Adipocyte (in vitro differentiated cells): ENCODE measurements at places on chromosomes 6 and 20.

DNA sequence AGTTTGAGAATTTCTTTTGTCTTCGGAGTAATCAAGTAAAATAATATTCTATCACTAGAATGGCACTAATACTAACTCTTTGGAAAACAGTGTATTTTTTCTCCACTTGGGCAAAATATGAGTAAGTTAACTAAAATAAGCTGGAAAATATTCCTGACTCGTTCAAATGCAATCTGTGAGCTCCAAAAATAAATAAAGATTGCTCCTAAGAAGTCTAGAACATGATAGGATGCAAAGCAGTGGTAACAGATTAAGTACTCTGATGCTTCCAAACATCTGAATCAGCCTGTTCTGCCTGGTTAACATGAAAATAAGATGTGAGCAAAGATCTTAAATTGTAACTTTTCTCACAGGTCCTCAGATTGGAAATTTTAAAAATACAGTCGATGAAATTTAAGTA, 285.1 kb upstream of the ID4 start:
- no peak for DNase-seq

- DNase-seq, result no peak
Observed at GRCh38 chr6:168695701-168696100, 254.7 kb downstream of the SMOC2 start.

DNA sequence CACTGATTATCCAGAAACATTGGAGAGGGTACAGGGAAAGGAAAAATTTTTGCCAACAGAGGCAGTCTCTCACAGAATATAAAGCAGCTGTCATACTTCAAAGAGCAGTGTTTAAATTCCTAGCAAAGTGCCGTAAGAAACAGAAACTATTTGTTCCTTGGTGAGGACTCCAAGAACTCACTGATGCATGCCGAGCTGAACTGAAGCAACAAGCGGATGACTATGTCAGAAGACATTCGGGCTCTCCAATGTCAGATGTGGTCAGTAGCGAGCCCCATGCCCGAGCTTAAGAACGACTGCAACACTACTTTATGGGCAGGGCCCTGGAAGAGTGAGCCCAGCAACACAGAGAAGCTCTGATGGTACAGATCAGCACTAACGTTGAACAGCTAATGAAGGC, 54.7 kb downstream of the OR2B6 start:
- DNase-seq, result no peak

DNA sequence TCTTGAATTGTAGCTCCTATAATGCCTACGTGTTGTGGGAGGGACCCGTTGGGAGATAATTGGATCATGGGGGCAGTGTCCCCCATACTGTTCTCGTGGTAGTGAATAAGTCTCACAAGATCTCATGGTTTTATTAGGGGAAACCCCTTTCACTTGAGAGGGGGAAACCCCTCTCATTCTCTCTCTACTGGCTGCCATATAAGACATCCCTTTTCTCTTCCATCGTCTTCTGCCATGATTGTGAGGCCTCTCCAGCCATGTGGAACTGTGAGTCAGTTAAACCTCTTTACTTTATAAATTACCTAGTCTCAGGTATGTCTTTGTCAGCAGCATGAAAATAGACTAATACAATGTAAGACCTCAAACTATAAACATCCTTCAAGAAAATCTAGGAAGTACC, 23.1 kb downstream of the PAQR8 start:
- DNase-seq, result no peak

DNA sequence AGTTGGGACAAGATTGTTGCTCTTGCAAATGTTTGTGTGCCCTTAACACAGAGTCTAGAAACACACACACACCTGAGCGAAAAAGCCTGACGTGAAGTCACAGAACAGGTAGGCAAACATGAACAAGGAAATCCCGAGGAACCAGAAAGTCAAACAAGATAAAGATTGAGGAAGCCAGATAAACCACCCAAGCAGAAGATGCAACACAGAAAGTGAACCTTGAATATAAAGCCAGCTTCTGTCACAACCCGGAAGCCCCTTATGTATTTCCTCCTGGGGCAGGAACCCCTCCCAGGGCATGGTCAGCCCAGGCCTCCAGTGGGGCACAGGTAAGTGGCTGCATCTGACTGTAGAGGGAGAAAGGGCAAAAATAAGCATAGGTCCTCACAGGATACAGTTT, 158.2 kb upstream of the SUPT3H start:
- no peak for DNase-seq

DNA sequence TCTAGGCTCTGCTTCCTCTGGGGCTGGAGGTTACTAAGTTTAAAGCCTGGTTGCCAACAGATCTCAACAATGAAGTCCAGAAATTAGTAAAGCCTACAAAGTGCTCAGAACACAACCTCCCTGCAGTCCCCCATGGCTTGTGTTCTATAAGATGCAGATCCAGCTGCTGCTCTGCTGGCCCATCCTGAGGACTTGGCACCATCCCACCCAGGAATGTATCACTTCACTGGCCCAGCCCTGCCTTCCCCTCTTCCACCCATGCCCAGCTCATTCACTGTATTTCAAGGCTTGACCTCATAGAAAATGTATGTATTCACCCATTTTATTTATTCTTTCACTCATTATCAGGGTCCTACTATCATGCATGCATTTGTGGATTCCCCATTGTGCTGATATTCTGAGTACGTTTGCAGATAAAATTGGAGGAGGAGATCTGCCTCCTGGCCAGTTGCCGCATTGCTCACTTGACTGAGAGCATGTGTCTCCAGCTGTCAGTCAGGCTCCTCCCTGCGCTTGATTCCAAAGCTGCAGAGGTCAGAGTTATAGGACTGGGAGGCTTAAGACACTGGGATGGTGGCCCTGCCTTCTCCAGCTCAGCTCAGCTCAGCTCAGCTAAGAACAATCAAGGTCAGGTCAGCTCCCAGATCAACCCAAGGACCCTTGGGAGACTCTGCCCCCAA, 104.8 kb downstream of the MAFB start:
- DNase-seq, result no peak

DNA sequence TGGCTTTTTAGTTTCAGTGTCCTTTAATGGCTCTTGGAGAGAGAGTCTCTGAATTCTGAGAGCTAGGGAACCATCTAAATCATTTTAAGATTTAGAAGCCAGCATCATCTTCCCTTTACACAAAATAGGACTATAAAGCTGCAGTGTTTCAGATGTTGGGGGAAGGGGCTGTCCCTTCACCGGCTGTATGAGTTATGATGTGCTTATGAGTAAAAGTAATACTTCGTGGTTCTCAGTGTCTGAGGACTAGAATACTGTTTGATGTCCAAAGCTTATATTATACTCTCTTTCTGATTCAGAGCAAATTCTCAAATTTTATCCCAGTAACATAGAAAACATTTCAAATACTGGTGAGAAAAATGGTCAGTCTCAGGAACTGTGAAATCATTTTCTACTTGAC, 63.5 kb upstream of the FAM8A1 start:
- DNase-seq, result no peak

DNA sequence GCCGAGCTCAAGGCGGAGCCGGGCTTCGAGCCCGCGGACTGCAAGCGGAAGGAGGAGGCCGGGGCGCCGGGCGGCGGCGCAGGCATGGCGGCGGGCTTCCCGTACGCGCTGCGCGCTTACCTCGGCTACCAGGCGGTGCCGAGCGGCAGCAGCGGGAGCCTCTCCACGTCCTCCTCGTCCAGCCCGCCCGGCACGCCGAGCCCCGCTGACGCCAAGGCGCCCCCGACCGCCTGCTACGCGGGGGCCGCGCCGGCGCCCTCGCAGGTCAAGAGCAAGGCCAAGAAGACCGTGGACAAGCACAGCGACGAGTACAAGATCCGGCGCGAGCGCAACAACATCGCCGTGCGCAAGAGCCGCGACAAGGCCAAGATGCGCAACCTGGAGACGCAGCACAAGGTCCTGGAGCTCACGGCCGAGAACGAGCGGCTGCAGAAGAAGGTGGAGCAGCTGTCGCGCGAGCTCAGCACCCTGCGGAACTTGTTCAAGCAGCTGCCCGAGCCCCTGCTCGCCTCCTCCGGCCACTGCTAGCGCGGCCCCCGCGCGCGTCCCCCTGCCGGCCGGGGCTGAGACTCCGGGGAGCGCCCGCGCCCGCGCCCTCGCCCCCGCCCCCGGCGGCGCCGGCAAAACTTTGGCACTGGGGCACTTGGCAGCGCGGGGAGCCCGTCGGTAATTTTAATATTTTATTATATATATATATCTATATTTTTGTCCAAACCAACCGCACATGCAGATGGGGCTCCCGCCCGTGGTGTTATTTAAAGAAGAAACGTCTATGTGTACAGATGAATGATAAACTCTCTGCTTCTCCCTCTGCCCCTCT, 1.1 kb downstream of the CEBPB start:
- DNase-seq, result peak; percentile 65

DNA sequence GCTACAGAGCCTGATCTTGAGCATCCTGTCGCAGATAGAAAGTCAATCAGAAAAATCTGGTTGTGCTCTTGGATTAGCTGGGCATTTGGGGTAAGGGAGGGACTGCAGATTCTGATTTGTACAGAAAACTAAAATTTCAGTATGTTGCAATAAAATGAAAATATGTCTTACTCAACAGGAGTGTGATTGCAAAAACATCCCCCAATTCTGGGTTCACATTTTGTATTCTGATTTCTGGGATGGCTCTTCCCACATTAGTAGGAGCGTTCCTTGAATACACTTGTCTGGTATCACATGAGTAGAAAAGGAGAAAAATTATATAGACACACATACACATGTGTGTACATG, 40.5 kb downstream of the PANK2 start:
- DNase-seq, result peak; percentile 75

DNA sequence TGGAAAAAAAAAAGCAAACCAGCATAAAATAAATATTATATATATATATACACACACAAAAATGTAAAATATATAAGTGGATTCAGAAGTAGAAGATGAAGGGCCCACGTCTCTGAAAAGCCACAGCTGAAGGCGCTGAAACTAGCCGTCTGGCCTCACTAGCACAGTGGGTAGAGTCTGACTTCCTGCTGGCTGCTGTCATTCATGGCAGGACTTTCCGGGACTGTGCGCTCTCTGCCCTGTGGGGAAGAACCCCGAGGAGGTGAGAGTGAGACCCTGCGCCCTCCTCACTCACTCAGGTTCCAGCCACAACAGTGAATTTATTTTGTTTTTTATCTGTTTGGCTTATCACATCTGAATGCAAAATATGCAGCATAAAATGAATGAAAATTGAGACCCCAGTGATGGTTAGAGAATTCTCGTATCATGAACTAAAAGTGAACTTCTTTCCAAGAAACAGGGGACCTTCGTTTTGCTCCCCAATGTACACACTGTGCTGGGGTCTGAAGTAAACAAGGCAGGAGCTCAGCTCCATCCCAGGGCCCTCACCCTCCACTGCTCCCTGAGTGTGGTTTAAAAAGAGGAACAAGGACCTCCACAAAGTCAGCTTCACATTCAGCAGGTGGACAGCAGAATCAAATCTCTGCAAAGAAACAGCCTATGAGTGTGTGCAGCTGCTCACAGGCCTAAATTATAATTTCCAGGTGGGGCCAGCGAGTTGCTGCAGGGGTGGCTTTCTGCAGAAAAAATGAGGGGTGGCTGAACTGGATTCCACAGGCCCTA, 1.3 kb upstream of the RAMACL start:
- DNase-seq, result no peak

DNA sequence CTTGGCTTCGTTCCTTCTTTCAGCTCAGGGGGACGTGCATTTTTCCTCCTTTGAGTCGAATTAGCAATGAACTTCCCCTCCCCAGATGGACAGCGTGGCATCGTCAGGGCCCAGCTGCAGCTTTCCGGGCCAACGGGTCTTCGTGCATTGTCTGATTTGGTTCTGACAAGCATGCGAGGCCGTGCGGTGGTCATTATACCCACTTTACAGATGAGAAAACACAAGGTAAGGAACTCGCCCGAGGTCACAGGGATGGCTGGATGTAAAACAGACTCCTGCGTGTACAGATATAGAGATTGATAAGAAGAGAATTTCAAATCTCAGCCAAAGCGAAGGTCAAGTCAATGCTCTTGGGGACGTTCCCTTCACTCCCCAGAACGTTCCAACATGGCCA, 187.6 kb upstream of the SULF2 start:
- no peak for DNase-seq

- DNase-seq, result no peak
Observed at GRCh38 chr20:2771631-2772080, 28.8 kb downstream of the CPXM1 start.

DNA sequence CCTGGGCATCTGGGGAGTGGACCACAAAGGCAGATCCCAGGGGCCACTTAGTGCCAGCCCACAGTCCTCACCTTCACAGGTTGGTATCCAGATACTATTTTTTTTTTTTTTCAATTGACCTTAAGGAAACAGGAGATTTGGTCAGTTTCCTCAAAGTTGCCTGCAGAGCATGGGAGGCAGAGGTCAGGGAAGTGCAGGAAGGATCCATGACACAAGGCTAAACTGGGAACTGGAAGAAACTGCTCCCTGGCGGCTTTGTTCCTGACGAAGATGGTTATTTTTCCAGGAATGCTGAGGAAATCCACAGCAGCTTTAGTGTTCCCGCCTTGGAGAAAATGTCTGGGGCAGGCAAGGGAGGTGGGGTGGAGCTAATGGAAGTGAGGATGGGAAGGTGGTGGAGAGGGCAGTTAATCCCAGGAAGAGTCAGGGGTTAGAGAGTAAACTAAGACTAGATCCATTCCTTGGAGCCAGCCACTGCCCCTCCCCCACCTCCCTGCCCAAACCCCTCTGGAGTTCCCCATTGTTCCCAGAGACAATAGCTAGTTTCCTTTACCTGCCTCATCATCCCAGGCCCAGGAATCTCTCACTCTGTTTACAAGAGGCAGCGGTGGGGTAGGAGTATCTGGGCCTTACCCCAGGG, 14.3 kb upstream of the MYMX start:
- DNase-seq, result no peak

DNA sequence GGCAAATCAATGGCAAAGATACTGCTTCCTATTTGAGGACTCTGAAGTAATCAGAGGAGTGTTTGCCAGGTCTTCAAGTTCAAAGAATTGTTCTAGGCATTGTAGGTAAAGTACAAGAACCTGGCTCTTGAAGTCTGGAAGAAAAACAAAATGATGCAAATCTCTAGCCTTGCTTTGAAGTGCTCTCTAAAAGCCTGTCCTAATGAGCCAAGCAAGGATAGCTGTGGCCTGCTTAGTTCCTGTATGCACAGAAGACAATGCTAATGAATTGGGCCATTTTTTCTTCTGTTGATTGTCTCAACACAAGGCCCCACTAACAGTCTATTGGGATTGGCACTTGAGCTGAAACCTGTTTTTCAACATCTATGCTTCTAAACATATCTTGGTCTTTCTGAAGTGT, 165.0 kb upstream of the POU3F2 start:
- no peak for DNase-seq

DNA sequence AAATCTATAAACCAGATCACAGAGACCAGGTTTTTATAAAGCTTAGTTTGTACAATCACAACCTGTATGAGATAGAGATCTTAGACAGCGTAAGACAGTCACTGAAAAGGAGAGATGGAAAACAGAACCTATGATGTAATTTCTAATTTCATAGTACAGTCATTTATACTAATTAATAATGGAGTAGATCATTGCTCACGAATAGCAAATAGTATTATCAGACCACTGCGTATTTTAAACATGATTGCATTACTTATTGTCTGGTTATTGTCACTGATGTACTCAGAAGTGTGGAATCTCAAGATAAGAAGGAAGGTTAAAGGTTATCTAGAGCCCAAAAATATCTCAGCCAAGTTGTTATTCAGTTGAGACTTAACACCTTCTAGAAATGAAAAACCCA, 115.6 kb downstream of the KHDC1L start:
- no peak for DNase-seq
